ENCODE measurements at places on chromosomes 2 and 18.

- DNase-seq, result no peak
Observed at GRCh38 chr18:78637442-78638402, 341.9 kb upstream of the SALL3 start.

GRCh38 chr18:26312199-26312598 is 86.0 kb downstream of the TAF4B start:
- peak; percentile 56 for DNase-seq

- peak; percentile 74 for DNase-seq
Observed at GRCh38 chr2:227163998-227164762, at the start of the genes COL4A3 and COL4A4. Gene COL4A3, plus strand, starts transcription at chr2:227164624. Its CDS starts 103 bp downstream, at chr2:227164727. Gene COL4A4, minus strand, starts transcription at chr2:227164205. Its CDS starts 16,722 bp downstream, at chr2:227147483.

DNA sequence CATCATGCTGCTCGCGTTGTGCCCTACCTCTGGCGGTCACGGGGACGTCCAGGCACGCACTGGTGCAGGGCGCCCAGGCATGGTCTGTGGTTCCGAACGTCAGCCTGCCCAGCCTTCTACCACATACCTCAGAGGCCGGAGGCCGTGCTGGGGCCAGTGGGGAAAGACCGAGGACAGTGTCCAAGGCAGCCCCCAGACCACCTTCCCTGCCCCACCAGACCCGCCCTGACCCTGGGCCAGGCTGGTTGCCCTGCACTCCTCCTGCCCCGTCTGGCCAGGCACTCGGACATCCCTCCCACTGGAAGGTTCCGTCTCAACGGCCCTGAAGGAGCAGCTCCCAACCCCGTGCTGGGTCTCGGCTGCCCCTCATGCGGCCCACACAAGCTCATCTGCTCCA is 32.8 kb downstream of the SLC66A2 start:
- DNase-seq, result no peak

GRCh38 chr2:199404841-199405240 is 52.9 kb downstream of the SATB2 start:
- DNase-seq, result no peak

GRCh38 chr2:170332676-170333402 is 154.9 kb downstream of the MYO3B start:
- DNase-seq, result no peak

DNA sequence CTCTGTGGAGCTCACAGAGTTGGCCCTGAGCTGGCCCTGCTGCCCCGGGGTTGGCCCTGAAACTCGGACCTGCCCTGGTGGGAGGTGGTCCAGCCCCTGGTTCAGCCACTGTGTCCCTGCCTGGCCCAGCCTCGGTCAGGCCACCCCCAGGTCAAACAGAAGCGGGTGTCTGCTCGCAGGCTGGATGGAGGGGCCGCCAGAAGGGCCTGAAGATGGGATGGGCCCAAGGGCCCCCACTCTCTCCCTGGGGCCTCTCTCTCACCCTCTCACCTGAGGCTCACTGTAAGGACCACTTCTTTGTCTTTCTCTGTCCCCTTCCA is 25.1 kb upstream of the B3GNT7 start:
- no peak for DNase-seq

- no peak for DNase-seq
Observed at GRCh38 chr2:29405707-29406106, 290.5 kb downstream of the CLIP4 start.

DNA sequence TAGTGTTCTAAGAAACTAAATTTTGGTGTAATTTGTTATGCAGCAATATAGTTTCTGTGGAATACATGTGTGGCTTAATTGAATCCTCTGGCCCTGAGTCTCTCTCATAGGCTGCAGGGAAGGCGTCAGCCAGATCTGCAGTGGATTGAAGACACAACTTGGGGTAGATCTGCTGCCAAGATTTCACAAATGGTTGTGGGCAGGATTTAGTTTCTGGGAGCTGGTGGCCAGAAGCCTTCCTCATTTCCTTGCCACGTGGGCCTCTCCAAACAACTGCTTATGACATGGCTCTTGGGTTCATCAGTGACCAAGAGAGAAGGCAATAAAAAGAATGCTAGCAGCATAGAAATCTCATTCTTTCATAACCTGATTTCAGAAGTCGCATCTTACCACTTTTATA is 28.2 kb downstream of the CCDC102B start:
- no peak for DNase-seq
